Activated gamma-delta T cell treated with Interleukin-2 at 50 U/mL for 16 hours (primary cell): ENCODE measurements at places on chromosomes 1 and 21.
A peak's percentile ranks its signal among the peaks of the same experiment; 100 is the strongest.

- DNase-seq: no peak
Measured at GRCh38 chr1:30899577-30900389, 8.8 kb downstream of the SDC3 start.

- DNase-seq: no peak
Measured at GRCh38 chr1:28280501-28280900, 21.2 kb downstream of the SESN2 start.

GRCh38 chr1:218421531-218421930 is 76.4 kb downstream of the TGFB2 start:
- no peak for DNase-seq

GRCh38 chr21:46168238-46168637 is 12.9 kb upstream of the FTCD start:
- DNase-seq: no peak

- DNase-seq: no peak
Measured at GRCh38 chr1:178642282-178642681, 82.8 kb upstream of the RALGPS2 start.

DNA sequence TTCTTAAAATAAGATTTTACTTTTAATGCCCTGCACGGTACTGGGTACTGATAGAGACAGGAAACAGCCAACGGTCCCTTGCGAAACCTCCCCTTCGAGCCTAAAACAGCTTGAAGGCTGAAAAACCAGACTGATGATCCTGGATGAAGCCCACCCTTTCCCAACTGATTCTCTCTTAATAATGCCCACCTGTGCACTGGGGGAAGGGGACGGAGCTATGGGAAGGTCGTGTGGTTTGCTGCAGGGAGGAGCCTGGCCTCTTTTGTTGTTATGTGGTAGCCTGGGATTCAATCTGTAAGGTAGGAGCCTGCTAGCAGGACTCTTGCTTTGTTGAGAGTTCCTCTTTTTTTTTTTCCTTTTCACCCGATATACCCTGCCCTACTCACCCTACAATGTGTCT is 25.6 kb downstream of the SAMSN1 start:
- no peak for DNase-seq

DNA sequence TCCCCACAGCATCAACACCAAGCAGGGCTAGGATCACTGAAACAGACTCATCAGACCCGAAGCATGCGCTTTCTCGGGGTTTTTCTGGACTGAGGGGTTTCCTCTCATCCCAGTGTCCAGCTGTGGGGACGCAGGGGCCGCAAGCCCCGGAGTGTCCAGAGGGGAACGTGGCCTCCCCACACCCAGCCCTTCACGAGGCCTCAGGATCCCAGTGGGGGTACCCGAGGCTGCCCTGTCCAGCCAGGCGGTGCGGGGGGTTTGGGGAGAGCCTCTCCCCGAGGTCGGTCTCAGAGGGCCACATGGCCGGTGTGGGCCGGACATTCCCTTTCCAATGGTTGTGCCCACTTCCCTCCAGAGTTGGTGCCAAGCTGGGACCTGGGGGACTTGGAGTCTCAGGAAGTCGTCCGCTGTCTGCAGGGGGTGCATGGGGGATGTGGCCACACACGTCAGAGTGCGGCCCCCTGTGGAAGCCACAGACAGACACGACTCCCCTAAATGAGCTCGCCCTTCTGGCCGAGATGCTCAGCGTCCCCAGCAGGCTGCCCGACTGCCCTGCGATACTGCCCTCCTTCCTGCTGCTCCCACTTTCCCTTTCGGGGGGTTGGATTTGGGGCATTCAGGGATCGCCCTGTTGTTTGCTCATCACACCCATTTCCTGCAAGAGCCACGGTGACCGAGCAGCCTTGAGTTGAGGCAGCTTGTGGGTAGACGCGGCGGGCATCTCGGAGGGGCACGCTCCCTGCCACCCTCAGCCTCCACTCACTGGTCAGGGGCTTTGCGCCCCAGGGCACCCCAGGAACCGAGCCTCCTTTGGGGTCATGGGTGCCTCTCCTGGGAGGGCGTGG is 4.1 kb downstream of the COL6A1 start:
- no peak for DNase-seq

DNA sequence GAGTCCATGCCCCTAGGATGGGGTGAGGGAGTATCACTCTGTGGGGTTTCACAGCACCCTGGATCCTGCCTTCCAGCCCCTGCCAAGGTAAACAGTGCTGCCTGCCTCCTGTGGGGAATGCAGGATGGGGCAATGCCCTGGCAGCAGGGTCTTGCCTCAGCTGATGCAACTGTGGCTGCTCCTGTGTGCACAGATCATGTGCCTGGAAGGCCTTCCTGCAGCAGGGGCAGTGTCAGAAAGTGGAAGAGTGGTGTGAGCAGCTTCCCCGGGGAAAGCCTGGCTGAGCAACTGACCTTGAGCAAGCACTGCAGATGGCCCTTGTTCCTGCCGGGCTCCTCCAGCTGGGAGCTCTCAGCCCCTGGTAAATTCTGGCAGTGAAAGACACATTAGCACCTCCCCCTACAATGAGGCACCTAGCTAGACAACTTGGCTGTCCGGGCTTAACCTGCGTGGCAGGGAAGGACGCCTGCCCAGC is 9.9 kb downstream of the TOR3A start:
- no peak for DNase-seq

- DNase-seq: no peak
Measured at GRCh38 chr1:151710187-151710840, 6.3 kb downstream of the CELF3 start.

GRCh38 chr21:46264690-46265144 is 20.7 kb downstream of the MCM3AP start:
- no peak for DNase-seq

DNA sequence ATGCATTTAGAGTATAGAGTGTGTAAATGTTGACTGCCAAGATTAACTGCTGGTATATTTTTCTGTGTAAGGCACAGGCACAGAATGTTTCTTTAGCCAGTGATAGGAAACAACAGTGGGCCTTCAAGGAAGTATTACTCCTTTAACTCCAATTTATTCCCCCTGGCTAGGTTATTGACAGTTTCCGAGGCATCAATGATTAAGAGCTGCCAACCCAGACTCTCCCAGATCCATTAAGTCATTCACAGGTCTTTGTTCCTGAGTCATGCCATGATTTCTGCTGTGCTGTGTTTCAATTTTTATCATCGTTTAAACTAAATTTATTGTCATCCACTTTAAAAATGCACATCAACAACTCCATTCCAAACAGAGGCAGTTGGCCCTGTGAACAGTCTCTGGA is 9.2 kb downstream of the ZNF648 start:
- no peak for DNase-seq

DNA sequence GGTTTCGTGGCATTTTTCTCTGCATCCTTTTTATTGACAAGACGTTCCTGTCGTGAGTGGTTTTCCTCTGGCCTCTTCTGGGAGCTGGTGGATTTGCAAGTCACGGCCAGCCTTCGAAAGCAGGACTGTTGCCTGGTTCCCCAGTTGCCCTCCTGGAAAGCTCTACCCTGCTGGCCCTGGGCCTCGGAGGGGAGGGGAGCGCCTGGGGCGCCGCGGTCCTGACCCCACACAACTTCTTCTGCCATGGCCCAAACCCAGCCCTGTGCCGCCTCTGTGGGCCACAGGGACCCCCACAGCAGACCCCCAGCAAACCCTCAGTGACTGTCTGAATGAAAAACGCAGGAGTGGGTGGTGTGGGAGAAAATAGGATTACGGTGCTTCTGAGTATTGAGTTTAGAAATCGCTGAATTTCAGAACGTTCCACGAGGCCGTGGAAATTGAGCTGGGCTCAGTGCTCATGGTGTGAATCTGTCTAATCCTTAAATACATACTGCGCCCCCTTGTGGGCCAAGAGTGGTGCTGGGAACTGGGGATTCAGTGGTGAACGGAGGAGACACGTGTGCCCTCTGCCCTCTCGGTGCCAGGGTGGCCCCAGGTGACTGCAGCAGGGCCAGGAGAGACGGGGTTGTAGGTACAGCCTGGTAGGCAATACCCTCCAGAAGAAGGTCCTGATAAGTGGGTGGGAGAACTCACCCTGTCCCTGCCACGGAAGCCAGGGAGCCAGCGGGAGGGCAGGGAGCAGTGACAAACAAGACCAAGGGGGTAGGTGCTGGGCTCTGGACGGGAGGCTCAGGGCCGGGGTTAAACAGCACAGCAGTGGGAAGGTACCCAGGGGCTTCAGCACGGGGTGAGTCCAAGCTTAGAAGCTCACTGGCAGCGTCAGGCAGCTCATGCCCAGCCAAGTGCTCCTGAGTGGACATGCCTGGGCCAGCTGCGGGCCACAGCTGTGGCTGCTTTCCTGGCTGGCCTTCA is 101.2 kb upstream of the COL6A1 start:
- peak; percentile 66 for DNase-seq

DNA sequence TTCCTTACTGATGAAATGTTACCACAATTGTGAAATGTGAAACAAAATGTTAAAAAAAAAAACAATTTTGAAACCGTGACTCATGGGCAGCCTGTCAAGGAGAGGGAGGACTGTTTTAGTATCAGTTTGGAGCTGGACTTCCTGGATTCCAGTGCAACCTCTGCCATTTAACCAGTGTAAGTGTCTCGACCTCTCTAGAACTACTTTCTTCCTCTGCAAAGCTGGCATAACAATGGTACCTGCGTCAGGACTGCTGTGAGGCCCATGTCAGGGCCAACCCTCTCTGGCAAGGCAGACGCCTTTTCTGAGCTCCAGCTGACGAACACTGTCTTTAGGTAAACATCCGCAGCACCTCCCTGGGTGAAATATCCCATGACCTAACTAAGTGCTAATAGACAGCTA is 20.9 kb downstream of the URB1 start:
- DNase-seq: no peak

- no peak for DNase-seq
Measured at GRCh38 chr1:241356519-241357365, at the start of gene RGS7. Gene RGS7, minus strand, starts transcription at chr1:241357205.

DNA sequence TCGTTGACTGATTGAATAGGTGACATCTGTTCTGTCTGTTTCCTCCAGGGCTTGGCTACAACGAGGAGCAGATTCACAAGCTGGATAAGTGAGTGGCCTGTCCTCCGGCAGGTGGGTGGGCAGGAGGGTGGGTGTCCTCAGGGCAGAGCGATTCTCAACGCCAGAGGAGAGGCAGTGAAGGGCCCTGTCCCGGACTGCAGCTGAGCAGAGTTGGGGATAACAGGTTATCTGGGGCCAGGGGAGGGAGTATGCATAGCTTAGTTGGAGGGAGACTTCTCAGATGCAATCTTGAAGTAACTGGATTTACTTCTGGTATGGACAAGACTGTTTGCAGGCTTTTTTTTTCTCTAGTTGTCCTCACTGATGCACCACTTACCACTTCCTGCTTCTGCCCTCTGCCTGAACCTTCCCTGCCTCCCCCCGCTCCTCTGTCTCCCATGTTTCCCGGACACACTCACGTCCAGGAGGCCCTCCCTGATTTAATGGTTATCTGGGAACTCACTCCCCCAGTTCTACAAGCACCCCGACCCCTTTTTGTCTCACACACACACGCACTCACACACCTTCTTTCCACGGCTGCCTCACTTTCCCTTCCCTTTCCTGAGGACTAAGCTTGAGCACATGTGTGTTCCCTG is 16.4 kb upstream of the RASSF5 start:
- no peak for DNase-seq

GRCh38 chr1:169527451-169528214 is 41.9 kb upstream of the SLC19A2 start:
- DNase-seq: no peak

- no peak for DNase-seq
Measured at GRCh38 chr1:219422811-219423598, 189.9 kb downstream of the ZC3H11B start.

- DNase-seq: no peak
Measured at GRCh38 chr1:115880981-115881672, 40.2 kb upstream of the NHLH2 start.

GRCh38 chr1:101566883-101567538 is 330.2 kb downstream of the S1PR1 start:
- no peak for DNase-seq

GRCh38 chr1:15276691-15277446 is 29.8 kb downstream of the FHAD1 start:
- no peak for DNase-seq

DNA sequence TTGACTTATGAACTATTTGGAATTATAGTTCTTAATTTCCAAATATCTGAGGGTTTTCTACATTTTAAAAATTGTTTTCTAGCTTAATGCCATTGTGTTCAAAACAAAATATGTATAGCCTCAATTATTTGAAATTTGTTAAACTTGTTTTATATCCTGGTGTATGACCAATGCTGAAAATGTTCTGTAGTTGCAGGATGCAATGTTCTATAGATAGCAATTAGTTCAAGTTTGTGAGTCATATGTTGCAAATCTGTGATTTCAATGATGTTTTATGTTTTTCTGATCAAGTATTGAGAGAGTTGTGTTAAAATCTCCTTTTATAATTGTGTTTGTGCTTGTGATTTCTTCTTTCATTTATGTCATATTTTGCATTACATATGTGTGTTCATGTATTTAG is 517.5 kb downstream of the ADGRL2 start:
- no peak for DNase-seq

DNA sequence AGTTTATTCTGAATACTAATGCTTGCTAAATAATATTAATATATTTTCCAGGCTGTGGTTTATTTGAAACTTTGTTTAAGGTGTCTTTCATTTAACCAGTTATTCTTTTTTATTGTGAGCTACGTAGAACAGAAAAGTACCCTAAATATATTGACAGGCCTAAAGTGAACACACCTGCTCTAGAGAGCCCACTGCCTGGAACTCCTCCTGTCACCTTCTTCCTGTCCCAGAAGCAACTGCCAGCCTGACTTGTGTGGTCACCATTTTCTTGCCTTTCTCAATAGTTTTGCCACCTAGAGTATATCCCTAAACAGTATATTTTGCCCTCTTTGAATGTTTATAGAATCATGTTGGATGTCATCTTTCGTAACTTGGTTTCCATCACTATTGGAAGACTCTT is 48.5 kb downstream of the SCCPDH start:
- DNase-seq: no peak

DNA sequence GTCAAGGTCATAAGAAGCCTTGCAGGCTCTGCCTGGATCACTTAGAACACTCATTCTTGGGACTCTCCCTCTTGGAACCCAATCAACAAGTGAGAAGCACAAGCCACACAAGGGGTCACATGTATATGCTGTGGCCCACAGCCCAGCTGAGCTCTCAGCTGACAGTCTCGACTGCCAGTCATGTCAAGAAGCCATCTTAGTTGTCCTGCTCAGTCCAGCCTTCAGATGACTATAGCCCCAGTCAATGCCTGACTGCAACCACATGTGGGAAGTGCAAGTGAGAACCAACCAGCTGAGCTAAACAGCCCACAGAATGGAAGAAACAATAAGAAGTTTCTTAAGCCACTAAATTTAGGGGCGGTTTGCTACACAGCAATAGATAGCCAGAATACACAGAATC is 356.0 kb downstream of the KCNH1 start:
- DNase-seq: no peak
